ENCODE measurements at places on chromosomes 5 and 9. TPM values are rescaled to one million over a fixed set of nuclear protein-coding genes. Genes with fewer than 3 reads are reported as not detected.

RNF183 gene
- not detected for total RNA-seq

PCDHB9 gene
- 0.18 TPM for total RNA-seq

ZNF618 gene
- 6.1 TPM for total RNA-seq

SLC6A7 gene
- not detected for total RNA-seq

MAMDC2 gene
- 0.86 TPM for total RNA-seq

IFNA17 gene
- total RNA-seq: not detected
